Neural crest cell (in vitro differentiated cells): ENCODE measurements at places on chromosomes 2 and 18.
A peak's percentile ranks its signal among the peaks of the same experiment; 100 is the strongest.

- no peak for DNase-seq
These were observed 133.7 kb downstream of the COMMD1 start for GRCh38 chr2:62038975-62039771.

- no peak for DNase-seq
These were observed 283.8 kb upstream of the LYPD1 start for GRCh38 chr2:132953771-132954170.

DNA sequence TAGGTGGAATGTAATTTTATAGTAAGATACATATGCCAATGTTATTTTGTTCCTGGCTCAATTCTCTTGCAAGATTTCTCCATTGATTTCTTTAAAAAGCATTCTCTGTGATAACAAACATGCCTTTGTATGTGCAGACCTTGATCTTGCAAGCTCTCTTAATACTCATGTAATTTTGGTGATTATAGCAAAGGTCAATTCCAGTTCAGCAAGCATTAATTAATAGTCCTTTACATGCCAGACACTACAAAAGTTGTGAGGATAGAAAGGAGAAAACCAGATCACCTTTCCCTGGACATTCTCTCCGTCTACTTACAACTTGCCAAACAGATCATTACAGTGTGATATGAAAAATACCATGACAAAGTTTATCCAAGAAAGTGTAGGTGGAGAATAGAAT, 173.7 kb upstream of the DOK6 start:
- no peak for DNase-seq

GRCh38 chr2:112472547-112473263, 9.3 kb upstream of the TTL start:
- no peak for DNase-seq

DNA sequence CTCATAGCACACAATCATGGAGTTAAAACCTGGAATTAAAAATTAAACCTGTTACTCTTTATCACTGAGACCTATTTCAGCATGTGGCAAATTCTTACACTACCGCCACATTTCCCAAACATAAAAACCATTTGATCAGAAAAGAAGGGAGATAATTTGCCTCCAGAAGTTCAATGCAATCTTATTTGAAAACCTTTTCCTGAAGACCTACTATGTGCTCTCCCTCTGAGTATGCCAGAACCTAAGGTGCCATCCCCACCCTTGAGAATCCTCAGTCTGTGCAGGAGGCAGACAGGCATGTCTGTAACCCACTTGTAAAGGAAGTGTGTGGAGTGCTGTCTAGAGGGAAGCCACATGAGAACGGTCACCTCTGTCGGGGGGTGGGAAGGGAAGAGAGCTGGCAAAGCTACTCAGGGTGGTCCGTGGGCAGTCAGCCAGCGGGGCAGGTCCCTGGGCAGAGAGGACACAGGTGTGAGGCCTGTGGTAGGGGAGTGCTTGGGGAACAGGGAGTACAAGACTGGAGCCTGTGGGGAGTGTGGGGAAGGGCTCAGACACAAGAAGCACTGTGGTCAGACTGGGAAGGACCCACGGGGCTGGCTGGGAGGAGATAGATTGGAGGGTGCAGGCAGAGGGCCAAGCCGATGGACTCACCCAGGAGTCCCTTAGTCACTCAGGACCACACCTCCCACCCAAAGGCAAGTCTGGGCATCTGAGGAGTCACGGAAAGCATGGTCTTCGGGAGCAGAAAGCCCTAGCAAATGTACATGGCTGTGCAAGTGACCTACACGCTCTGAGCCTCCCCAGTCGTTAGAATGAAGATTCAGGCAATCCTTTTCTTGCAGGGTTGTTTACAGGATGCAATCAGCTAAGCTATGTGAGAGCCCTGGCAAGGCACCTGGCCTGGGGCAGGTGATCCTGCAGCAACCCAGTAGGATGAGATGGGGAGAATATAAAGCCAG, 22.8 kb downstream of the CRACDL start:
- DNase-seq = no peak

DNA sequence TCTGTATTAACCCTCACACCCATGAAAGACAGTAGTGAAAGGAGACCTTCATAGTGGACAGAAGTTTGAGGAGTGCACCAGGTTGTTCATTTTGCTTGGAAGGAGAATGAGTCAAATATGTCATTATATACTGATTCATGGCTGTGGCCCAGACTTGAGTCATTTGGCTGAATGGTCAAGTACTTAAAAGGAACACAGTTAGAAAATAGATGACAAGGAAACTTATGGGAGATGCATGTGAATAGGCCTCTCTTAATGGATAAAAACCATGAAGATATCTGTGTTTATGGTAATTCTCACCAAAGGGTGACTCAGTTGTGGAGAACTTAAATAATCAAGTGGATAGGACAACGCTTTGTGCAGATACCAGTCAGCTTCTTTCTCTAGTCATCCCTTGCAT, 524.7 kb upstream of the CNTNAP5 start:
- no peak for DNase-seq

GRCh38 chr2:180219491-180219890, 212.4 kb upstream of the CWC22 start:
- DNase-seq = no peak

- DNase-seq = no peak
These were observed 38.7 kb upstream of the SLC1A4 start for GRCh38 chr2:64950226-64951160.

GRCh38 chr2:163834221-163834620, 98.4 kb upstream of the FIGN start:
- DNase-seq = no peak

DNA sequence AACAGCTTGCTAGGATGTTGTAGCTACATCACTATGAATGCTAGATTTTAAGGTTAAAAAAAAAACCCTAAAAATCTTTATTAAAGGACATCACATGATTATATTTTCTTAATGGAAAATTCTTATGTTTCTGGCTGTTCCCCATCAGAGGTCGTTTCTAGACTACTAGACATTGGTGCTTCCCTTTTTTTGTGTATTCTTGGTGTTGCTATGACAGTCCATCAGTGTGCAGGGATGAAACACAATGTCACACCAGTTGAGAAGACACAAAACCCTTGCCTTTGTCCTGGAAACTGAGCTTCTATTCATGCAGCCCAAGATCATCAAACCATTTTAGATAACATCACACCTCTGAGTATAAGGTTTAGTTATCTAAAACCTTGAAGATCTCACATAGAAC, 19.9 kb upstream of the TMEM131 start:
- DNase-seq = no peak

DNA sequence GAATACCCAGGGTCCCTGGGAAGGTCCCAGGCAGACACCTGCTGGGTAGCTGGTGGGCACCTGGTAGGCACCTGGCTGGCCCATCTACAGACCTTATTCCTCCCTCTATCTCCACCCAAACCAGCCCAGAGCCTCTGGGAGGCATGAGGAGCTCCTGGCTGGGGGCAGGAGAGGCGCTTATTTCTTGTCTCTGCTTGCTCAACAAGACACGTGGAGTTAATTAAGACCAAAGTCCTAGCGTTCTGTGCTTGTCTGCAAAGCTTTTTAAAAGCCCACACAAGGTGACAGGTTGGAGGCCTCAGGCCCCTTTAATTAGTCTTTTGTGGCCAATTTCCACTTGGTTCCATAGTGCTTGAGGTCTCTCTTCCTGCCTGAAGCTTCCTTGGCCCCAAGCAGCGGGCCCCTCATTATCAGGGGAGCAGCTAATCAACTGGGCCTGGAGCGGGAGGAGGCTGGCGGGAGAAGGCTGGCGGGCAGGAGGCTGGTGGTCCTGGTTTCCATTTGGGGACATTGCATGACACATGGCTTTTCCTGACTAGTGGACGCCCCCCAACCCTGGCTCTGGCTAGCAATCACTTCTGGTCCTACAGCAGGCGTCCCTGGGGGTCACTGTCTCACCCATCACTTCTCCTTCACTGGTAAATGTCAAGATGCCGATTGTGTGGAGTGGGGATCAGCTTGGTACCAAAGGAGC, 65.4 kb upstream of the HDAC4 start:
- DNase-seq = no peak

DNA sequence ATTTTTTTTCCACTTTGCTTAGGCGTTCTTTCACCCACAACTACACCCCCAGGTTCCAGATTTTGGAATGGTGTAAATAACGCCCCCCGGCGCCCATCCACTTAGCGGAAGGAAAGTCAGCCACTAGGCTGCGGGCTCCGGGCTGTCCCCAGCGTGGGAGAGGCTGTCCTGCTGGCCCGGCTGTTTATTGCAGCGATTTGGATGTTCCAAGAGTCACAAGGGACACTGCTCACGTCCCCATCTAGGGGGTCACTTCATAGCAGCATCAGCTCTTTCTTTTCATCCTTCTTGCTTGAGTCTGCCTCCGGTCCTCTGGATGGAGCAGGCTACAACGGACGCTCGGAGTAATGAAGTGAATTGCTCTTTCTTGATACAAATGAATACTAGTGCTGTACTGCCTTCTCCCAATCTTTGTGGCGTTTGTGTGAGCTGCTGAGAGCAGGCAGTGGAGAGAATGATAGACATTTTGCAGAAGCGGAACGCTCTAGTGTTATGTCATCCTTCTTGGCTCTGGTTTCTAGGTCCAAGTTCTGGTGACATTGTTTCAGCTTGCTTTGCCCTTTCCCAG, 50.7 kb upstream of the PAIP2B start:
- DNase-seq = peak; percentile 71

- DNase-seq = no peak
These were observed 251.0 kb upstream of the CWC22 start for GRCh38 chr2:180258041-180258537.

DNA sequence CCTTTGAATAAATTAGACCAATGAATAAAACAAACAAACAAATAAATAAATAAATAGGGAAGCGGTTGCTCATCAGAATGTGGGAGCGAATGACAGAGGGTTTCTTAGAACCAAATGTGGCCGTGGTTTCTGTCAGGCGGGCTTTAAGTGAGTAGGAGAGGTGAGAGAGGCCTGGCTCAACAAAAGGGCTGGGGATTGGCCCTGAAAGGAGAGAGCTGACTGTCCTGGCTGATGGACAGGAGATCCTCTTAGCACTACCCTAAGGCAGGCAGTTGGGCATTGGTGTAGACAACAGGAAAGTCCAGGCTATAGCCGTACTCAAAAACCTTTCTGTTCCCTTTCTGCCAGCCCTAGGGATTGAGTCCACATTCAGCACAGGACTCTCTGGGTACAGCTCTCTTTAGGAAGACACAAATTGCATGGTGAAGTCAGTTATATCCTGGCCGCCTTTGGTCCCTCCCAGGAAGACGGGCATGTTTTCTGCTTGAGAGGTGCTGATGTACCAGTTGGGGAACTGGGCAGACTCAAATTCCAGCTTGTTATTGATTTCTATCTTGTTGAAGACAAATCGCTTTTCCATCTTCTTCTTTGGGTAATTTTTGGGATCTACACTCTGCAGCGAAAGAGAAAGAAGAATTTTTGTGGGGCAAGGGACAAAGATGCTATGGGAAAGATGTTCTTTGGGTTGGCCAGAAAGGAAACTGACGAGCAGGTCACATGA, 6.5 kb downstream of the IL1B start:
- DNase-seq = no peak

- no peak for DNase-seq
These were observed 83.1 kb downstream of the FIGN start for GRCh38 chr2:163652751-163653150.

- DNase-seq = no peak
These were observed 918 bp downstream of the EIF5B start for GRCh38 chr2:99338029-99338585.

DNA sequence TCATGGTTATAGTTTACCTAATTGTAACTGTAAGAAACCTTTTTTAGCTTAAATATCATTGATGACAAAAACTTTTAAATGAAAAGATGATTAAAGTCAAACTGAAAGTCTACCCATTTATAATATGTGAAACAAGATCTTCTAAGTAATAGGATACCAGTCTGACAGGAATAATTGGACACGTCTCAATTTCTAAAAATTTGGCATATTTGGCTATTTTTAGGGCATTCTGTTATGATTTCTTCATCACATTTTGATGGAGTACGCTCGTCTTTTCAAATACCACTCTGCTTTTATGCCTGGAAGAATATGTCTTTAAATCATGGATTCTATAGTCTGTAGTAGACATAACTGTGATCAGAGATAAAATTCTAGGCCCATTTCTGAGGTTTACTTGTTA, 1.3 kb downstream of the R3HDM1 start:
- no peak for DNase-seq

GRCh38 chr18:46161703-46162396, 57.7 kb downstream of the HAUS1 start:
- DNase-seq = no peak

DNA sequence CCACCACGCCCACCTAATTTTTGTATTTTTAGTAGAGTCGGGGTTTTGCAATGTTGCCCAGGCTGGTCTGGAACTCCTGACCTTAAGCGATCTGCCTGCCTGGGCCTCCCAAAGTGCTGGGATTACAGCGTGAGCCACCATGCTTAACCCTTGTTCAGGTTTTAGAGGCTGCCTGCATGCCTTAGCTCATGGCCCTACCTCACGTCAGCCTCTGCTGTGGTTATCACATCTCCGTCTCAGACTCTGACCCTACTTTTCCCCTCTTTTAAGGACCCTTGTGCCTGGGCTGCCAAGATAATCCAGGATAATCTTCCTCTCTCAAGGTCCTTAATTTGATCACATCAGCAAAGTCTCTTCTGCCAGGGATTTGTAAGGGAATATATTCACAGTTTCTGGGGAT, 98.2 kb upstream of the PMAIP1 start:
- DNase-seq = no peak

- DNase-seq = no peak
These were observed 124.3 kb downstream of the XRCC5 start for GRCh38 chr2:216233281-216233995.

DNA sequence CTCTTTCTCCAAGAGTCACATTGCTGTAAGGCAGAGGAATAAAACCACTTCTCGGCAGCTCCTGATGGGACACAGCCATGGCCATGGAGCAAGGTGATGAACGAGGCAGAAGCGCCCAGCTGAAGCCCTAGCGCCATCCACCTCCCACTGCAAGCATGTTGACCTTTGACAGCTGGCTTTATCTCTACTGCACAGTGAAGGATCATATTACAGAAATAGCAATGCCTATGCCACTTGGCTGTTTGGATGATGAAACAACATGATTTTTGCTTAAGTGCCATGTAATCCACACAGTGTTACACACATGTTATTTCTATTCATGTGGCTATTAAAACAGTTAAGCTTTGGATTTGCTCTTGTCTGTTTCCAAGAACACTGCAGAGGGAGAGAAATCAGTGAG, 167.7 kb downstream of the VAPA start:
- no peak for DNase-seq

- DNase-seq = no peak
These were observed 200.2 kb downstream of the RAD51AP2 start for GRCh38 chr2:17318013-17318412.
